ENCODE measurements at places on chromosomes 7 and 10.

- DNase-seq: no peak
Observed at GRCh38 chr10:12405342-12406320, 56.3 kb downstream of the CAMK1D start.

DNA sequence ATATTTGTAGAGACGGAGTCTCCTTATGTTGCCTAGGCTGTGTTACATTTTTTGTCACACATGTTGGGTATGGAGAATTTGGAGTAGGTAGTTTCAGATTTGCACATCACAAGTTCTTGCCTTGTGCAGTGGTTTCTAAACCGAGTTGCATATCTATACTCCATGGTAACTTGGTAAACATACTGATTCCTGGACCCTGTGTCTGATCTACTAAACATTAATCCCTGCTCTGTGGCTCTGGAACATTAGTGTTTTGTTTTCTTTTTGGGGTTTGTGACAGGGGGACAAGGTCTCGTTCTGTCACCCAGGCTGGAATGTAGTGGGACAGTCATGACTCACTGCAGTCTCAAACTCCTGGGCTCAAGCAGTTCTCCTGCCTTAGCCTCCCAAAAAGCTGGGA lies 24.7 kb downstream of the AUTS2 start:
- DNase-seq: no peak

- no peak for DNase-seq
Observed at GRCh38 chr7:101729241-101729883, 88.1 kb upstream of the CUX1 start.

DNA sequence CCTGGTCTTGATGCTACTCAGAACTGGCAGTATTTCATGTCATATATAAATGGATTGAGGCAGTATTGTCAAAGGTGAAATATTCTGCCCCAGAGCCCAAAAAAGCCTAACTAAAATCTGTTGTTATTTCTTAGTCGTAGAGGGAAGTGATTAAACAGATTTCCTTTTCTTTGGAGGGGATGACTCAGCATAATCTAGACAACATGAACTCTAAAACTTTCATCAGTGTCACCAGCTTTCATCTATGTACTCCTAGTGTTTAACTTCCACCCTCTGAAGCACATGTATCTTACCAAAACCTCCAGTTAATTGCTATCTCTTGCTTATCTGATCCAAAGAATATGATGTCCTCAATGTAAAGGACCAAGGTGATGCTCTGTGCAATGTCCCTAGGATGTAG lies 97.1 kb upstream of the ARID5B start:
- no peak for DNase-seq

- DNase-seq: peak; percentile 98
Observed at GRCh38 chr10:86376852-86377796, 10.5 kb upstream of the GRID1 start.

- no peak for DNase-seq
Observed at GRCh38 chr7:122913608-122914007, 27.3 kb upstream of the CADPS2 start.

DNA sequence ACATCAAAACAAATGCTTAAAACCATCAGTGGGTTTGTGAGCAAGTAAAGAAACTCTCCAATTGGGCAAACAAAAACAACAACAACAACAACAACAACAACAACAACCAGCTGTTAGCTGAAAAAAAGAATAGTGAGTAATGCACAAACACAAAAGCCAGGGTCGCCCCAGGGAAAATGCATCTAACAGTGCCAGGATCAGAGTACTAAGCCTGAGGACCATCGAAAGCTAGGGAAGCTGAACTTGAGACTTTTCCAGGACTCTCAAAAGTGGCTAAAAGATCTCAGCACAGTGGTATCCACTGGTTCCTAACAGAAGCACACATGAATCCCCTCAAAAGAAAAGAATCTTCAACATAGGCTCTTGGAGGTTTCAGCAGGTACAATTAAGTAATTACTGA lies 83.3 kb downstream of the CPXM2 start:
- DNase-seq: no peak

DNA sequence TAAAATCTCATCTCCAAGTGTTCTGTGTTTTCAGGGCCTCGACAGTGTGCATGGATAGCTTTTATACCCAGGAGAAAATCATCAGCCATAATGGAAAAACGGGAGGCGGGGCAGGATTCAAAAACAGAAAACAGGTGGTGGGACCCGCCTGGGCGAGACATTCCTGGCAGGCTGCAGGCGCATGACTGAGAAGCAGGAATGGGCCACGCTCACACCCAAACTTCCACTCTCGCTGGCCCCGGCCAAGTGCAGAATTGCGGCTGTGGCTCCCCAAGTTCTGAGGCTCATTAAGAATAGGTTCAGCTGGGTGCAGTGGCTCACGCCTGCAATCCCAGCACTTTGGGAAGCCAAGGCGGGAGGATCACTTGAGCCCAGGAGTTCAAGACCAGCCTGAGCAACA lies 60.6 kb downstream of the C10orf143 start:
- no peak for DNase-seq

DNA sequence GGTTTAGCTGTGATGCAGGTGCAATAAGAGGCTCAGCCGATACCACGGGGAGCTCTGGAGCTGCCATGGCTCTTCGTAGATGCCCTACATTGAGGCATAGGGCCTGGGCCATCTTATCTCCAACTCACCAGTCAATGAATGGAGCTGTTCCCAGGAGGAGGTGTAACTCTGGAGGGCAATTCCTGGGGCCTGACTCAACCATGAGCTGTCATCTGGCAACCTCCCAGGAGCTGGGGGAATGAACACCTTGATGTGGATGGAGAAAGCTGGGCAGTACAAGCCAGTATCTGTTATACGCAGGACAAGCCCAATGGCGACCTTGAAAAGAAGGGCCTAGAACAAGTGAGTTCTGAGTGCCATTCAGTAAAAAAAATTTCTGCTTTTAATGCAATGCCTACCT lies 224.0 kb upstream of the PLXDC2 start:
- DNase-seq: no peak

GRCh38 chr10:121057269-121057668 lies 206.1 kb downstream of the WDR11 start:
- DNase-seq: no peak

- DNase-seq: no peak
Observed at GRCh38 chr10:124005991-124006392, 87.4 kb downstream of the CHST15 start.

GRCh38 chr7:131080754-131081153 lies 246.9 kb upstream of the MKLN1 start:
- DNase-seq: no peak

GRCh38 chr7:129053938-129054437 lies 923 bp downstream of the TNPO3 start:
- no peak for DNase-seq

DNA sequence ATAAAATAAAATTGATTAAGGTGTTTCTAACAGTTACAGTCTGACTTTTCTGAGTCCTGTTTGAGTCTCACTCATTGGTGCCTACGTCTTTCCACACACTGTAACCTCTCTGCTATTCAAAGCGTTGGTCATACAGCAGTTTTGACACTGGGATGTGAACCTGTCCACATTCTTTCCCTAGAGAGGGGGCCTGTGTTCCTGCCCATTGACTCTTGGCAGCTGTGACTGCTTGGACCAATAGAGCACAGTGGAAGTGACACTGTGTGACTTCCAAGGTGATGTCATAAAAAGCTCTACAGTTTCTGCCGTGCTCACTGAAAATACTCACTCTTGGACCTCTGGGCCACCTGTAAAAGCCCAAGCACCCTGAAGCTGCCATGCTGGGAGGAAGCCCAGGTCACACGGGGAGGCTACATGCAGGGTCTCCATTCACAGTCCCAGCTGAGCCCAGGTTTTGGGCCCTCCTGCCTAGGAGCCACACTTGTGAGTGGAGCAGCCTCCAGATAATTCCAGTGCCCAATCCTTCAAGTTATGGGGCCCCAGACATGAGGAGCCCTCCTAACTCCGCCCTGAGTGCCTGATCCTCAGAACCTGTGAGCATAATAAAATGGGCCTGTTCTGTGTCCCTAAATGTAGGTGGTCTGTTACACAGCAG lies 704 bp upstream of the ANTXRL start:
- no peak for DNase-seq

- DNase-seq: no peak
Observed at GRCh38 chr10:30974773-30975415, 56.8 kb downstream of the ZNF438 start.

GRCh38 chr7:30322271-30323005 lies 38.0 kb downstream of the ZNRF2 start:
- no peak for DNase-seq

GRCh38 chr10:103493362-103493915 lies at the start of gene NEURL1:
Gene NEURL1, plus strand, starts transcription at chr10:103493705. Its CDS starts 683 bp downstream, at chr10:103494388.
- no peak for DNase-seq

DNA sequence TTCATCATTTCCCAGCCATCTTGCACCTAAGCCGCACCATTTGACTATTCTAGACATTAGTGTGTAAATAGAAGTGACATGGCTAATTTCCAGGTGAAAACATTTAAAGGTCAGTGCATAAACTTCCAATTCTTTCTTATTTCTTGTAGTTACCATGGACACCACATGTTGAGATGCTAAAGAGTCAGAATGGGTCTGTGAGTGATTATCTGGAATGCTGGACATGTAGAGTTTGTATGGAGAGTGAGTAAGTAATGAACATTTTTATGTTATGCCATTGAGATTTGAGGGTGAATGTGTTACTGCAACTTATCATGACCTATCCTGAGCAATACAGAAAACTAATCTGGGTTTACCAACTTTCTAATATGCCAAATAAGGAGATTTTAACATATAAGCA lies 60.4 kb downstream of the MEOX2 start:
- DNase-seq: no peak

GRCh38 chr7:141115965-141116364 lies 42.1 kb downstream of the TMEM178B start:
- no peak for DNase-seq

DNA sequence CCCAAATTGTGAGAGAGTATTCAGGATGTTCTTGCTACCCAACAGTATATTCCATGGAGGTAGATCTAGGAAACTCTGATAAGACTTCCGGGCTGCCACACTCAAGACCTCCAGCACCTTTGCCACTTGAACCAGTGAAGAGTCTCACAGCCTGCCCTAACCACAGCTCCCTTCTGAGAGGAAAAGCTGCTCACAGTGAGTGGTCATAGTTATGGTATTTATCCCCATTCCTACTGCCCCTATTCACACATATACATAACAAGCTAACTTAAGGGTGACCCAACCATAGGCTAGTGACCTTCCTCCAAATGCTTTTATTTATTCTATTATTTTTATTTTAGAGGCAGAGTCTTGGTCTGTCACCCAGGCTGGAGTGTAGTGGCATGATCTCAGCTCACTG lies 156.3 kb downstream of the PTEN start:
- DNase-seq: no peak

GRCh38 chr7:141097430-141097829 lies 23.6 kb downstream of the TMEM178B start:
- DNase-seq: peak; percentile 14

DNA sequence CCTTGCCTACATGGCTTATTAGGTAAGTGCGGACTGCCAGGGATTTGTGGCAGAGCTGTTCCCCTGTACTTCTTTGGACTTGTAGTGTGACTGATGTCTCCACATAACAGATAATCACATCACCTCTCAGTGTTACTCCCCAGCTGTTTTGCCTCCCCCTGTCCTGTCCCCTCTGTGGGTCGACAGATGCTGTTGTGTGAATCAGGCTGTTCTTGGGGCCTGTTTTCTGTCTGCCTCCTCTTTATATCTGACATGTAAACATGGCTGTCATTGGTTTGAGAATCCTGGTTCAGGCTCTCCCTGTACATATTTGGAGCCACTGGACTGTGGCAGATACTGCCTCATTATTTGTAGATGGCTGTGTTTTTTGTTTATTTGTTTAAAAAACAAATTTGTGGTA lies 22.7 kb downstream of the CCNY start:
- no peak for DNase-seq

GRCh38 chr7:101542527-101543241 lies 86.4 kb downstream of the MYL10 start:
- peak; percentile 85 for DNase-seq

- no peak for DNase-seq
Observed at GRCh38 chr7:102991077-102991539, 78.3 kb downstream of the LRRC17 start.

DNA sequence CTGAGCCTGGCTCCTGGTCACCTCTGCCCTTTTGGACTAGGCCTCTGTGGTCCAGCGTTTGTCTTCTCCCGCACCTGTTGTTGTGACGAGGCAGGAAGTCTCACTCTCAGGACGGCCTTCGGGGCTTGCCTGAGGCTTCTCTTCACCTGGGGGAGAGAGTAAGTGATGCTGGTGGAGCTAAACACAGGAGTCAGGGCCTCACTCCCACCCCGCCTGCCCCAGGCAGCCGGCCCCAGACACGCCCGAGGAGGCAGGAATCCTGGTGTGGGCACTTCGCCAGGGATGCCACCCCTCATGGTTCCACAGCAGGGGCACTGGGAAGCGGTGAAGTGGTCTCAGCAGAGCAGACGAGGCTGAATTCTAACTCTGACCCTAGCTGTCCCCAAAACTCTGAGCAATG lies 42.4 kb downstream of the IL2RA start:
- DNase-seq: no peak

GRCh38 chr10:104099269-104099668 lies 13.6 kb upstream of the COL17A1 start:
- no peak for DNase-seq

DNA sequence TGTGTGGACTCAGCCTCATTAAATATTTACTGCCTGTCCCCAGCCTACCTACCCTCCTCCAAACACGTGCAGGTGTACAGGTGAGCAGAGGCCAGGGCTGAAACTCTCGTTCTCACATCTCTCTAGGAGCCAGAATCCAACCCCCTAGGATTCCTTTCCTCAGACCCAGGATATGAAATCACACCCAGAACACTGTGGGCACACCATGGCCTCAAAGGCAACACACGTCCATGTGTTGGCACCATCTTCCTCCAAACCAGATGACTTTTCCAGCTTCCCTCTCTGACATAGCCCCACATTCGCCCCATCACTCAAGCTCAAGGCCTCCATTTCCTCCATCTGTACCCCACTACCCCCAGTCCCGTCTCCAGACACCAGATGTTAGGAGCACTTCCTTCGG lies 51.8 kb upstream of the DUSP5 start:
- DNase-seq: no peak

DNA sequence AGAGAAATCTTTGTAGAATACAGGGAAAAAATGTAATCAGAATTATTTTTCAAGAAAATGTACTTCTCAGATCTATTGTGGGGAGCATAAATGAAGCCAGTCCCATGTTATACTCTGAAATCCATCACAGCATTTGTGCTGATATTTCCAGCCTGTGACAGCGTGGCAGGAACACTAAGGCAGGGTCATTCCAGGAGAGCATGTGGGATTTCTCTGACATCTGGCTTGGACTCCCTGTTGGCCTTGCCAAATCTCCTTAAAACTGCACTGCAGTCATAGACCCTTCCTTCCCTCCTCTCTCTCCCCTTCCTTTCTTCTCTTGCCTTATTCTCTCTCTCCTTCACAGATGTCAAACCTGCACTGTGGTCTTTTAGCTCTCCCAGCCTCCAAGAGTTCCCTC lies 6.5 kb upstream of the TSPAN13 start:
- no peak for DNase-seq

DNA sequence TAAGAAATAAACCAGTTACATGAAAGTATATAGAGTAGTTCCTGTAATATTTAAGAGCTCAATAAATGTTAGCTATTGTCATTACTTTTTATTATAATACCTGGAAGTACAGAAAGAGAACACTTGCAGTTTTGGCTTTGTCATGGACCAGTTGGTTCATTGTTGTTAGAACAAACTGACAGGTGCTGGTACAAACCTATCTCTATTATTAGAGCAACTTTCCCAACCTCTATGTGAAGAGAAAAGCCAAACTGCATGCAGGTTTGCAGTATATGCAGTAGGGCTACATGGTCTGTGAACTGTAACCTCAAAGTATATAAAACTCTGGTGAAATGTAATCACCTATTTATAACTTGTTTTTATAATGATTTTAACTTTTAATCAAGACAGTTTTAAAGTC lies 20.4 kb downstream of the DNAJC9 start:
- no peak for DNase-seq

- DNase-seq: no peak
Observed at GRCh38 chr7:100397315-100398081, 24.2 kb downstream of the PILRA start.
